ENCODE measurements at places on chromosomes 4 and X.
A peak's percentile ranks its signal among the peaks of the same experiment; 100 is the strongest.

- DNase-seq, result no peak
Measured at GRCh38 chrX:152733261-152733975, at the start of the genes CSAG1 and MAGEA12. Gene CSAG1 (minus strand): TSS chrX:152733721. CDS start chrX:152732460, 1,261 bp downstream. Gene MAGEA12 (plus strand): TSS chrX:152733757. CDS start chrX:152736162, 2,405 bp downstream.

DNA sequence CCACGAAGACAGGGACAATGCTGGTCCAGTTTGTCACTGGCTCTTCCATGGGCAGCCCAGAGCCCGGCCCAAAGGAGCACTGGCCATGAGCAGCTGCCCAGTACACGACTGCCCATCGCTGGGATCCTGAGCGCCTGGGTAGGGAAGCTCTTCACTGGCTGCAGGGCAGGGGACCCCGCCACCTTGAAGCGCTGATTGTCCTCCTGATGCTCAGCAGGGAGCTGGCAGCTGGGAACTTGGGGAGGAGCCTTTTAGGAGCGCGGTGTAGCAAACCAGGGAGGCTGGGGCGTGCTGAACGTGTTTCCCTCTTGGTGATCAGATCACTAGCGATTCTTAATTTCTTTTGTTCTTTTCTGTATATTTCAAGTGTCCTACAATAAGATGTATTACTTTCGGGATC lies 1.8 kb downstream of the L1CAM start:
- DNase-seq, result no peak

- DNase-seq, result no peak
Measured at GRCh38 chr4:125784741-125785140, 470.0 kb downstream of the FAT4 start.

DNA sequence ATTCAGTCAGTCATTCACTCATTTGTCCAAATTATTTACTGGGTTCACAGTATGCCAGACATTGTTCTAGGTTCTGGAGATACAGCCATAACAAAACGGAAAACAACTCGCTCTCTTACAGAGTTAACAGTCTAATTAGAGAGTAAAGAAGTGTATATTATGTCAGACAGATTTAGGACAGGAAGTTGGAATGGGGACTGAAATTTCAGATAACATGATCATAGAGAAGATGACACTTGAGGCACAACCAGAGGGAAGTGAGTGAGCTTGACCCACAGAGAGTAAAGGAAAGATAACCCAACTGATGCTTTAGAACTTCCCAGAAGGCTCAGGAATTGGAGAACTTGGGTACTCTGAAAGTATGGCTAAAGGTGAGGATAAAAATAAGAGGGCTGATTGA lies 139.4 kb downstream of the ZAR1 start:
- no peak for DNase-seq

- DNase-seq, result no peak
Measured at GRCh38 chr4:106676173-106676921, 307.8 kb upstream of the GIMD1 start.

DNA sequence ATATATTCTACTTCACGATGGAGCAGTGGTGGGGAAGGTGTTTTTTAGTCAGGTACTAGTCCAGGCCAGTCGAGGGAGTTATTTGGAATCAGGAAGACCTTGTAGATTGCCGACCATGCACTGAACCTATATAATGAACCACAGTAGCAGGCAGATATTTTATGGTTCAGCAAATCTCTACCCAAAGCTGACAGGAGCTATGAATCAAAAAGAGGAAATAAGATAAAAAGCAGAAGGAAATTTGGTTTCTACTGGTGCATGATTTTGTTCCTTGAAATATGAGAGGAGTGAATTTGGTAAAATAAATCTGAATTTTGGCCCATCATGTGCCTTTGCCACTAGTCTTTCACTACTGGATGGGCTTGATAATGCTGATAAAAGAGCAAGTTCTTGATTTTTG lies 924.3 kb upstream of the DIAPH2 start:
- no peak for DNase-seq

DNA sequence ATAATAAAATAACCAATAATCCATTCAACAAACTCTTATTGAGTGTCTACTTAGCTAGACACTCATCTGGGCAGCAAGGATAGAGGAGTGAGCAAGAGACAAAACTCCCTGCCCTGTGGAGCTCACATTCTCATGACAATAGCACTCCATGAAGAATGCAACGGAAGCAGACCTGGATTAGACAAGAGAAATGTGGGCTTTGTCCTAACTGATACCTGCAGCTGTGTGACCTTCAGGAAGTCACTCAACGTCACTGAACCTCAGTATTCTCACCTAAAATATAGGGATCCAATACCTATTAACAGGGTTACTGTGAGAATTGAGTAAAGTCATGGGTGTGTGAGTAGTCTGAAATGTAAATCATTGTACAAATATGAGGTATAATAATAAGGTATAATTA lies 61.2 kb downstream of the NDNF start:
- DNase-seq, result no peak

GRCh38 chr4:38935391-38936073 lies 67.9 kb downstream of the FAM114A1 start:
- no peak for DNase-seq

DNA sequence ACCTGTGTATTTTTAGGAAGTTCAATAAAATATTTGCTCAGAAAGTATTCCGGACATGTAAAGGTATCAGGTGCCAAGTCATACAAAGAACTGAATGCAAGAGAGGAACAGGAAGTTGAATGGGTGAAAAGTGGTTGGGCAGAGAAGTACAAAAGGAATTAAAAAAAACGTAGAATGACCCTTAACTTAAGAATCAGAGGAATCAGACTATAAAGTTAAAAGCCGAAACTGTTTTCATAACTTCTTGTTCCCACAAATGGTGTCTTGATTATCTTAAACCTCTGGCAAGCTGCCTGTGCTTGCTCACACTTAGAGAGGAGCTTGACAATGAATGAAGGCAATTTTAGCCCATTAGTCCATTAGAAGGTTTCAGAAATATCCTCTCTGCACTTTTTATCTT lies 81.6 kb upstream of the HHIP start:
- no peak for DNase-seq

- DNase-seq, result no peak
Measured at GRCh38 chrX:2692221-2693112, 1.4 kb downstream of the CD99 start.

DNA sequence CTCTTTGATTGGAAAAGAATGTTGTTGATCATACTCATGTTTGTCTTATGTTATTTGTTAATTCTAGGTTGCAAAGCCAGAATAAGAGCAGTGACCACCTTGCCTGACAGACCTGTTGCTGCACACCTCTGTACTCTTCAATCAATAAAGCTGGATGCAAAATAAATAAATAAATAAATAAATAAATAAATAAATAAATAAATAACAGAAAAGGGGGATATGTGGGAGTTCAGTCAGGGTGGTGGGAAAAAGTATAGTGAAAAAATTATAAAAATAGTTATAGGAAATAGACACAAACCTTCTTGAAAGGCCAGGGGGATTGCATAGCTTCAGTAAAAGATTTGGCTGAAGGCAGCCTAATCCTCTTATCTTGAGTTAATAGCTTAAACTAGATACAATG lies 51.3 kb downstream of the TENT5D start:
- DNase-seq, result no peak

GRCh38 chr4:142396279-142396678 lies 449.8 kb downstream of the INPP4B start:
- DNase-seq, result no peak

- no peak for DNase-seq
Measured at GRCh38 chr4:660401-660800, 13.7 kb downstream of the ATP5ME start.

GRCh38 chr4:28788929-28789490 lies 1928.4 kb downstream of the STIM2 start:
- no peak for DNase-seq

DNA sequence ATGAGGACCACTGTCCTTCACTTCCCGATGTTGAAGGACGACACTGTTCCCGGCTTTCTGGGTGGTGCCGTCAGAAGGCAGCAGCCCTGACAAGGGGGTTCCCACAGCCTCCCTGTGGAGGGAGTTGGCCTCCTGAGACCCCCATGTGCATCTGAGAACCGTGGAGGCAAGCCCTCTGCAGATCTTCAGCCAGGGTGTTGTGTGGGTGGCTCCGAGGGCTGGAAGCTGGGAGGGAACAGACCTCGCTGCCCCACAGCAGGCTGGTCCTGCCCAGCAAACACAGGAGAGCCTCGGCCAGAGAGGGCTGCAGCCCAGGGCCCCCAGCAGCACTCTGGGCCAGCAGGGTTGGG lies 16.2 kb downstream of the DGKQ start:
- DNase-seq, result no peak

DNA sequence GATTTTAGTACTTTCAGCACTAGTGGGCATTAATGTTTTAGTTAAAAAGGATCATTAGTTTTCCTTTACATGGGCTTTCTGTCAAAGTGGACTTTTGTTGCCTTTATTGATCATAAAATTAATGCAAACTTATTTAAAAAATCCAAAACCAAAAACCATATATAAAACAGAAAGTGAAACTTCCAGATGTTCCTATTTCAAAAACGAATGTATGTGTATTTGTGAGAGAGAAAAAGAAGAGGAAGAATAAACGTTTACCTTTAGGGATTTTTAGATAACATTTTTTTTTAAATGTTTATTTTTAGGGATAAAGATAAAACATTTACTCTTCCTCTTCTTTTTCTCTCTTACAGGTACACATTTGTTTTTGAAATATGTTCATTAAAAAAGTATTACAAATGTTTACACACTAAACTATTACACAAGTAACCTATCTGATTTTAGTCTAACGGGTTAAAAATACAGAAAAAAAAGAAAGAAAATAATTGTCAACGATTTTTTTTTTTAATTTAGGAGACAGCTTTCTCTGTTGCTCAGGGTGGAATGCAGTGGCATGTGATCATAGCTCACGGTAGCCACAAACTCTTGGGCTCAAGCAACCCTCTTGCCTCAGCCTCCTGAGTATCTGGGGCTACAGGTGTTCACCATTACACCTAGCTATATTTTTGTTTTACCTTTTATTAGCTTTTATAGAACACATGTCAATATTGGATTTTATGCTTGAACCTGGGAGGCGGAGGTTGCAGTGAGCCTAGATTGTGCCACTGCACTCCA lies 16.8 kb upstream of the COX18 start:
- no peak for DNase-seq

DNA sequence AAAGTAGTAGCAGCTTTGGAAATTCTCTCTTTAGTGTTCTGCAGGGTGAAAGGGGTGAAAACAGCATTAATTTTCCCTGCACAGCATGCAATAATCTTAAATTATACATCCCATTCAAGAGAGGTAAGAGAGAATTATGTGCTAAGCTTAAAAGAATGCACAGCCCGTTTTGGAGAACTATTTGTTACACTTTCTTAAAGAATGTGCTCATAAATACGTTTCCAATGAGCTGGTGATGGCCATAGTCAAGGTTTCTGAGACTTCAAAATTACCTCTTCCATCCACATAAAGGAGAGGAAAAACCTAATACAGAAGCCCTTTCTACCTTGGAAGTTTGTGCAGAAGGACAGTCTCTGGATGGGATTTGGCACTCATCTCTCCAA lies 766.7 kb upstream of the TENM3 start:
- no peak for DNase-seq

DNA sequence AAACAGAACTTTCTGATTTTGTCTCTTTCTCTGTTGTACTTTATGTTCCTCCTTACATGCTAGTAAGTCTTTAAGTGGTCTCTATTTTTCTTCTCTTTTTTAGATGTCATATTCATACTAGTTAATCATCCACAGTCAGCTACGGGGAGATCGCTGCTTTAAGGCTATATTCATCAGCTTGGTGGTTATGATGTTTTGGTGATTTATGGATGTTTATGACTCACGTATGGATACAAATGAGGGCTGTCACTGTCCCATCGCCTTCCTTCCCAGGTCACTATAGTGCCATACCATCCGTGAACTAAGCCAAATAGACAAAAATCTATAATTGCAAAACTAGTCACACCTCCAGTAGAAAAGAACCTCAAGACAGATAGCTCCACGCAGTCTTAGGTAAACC lies 296.8 kb upstream of the AADAT start:
- DNase-seq, result no peak

- peak; percentile 41 for DNase-seq
Measured at GRCh38 chr4:104188301-104188700, 306.4 kb downstream of the CXXC4 start.

GRCh38 chr4:40572692-40573310 lies 56.9 kb downstream of the RBM47 start:
- DNase-seq, result no peak

DNA sequence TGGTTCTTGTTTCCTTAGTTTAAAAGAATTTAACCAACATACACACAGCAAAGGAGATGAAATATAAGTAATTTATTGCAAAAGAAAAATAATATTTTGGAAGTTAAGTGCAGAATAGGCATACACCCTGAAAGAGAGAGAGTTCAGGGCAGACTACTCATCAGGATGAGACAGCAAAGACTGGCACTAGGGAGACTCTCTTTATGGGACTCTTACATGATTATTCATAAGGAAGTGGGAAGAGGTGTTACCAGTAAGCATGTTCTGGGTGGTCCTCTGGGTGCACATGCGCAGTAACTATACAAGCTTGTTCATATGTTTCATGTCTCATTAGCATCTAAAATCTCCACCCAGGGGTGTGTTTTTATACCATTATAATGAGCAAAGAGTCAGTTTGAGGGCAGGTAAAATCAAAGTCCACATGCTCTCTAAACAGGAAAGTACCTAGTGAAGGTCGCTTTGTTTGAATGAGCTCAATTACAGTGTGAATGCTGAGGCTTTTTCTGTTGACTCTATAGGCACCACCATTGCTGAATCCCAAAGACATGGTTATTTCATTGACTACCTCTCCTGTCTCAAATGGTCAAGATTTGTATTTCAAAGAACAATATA lies 38.2 kb upstream of the PRDM5 start:
- no peak for DNase-seq

DNA sequence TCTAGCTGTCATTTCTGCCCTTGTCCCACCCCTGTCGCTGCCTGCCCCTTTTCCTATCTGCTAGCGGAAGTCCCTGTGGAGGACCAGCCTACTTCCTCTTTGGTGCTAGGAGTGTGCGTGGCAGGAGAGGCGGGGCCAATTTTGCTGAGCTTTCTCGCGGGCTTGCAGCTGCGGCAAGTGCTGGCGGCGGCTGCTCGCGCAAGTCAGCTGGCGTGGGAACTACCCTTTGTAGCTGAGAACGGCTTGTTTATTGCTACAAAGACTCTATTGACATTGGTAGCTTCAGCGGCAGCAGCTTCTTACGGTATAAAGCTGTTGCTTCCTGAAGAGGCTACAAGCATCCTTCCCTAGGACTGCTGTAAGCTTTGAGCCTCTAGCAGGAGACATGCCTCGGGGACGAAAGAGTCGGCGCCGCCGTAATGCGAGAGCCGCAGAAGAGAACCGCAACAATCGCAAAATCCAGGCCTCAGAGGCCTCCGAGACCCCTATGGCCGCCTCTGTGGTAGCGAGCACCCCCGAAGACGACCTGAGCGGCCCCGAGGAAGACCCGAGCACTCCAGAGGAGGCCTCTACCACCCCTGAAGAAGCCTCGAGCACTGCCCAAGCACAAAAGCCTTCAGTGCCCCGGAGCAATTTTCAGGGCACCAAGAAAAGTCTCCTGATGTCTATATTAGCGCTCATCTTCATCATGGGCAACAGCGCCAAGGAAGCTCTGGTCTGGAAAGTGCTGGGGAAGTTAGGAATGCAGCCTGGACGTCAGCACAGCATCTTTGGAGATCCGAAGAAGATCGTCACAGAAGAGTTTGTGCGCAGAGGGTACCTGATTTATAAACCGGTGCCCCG lies at the start of gene MAGEH1:
TSS of gene MAGEH1 (plus strand) at position 138 of the 843 bp plus-strand sequence. CDS start at position 386, 248 bp downstream.
- DNase-seq, result no peak

Measured in NCI-H1417 treated with DMSO at 0.1 percent for 48 hours (cell line).